ENCODE measurements at places on chromosomes 11 and 22.

DNA sequence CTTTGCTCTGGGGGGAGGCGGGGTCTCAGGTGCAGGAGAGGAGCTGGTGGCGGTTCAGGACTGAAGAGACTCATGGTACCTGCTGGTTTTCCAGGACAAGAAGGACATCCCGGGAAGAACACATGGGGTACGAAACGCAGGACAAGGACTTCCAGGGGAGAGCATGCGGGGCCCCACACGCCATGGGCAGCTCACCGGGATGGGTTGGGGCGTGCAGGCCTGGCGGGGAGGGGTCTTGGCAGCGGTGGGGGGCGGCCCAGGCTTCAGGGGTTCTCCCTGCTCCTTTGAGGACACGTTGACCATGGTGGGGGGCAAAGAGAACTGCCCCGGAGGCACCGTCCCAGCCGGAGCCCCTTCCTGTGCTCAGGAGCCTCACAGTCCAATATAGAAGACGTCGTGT is 673.2 kb downstream of the BRD1 start:
- no peak for DNase-seq

DNA sequence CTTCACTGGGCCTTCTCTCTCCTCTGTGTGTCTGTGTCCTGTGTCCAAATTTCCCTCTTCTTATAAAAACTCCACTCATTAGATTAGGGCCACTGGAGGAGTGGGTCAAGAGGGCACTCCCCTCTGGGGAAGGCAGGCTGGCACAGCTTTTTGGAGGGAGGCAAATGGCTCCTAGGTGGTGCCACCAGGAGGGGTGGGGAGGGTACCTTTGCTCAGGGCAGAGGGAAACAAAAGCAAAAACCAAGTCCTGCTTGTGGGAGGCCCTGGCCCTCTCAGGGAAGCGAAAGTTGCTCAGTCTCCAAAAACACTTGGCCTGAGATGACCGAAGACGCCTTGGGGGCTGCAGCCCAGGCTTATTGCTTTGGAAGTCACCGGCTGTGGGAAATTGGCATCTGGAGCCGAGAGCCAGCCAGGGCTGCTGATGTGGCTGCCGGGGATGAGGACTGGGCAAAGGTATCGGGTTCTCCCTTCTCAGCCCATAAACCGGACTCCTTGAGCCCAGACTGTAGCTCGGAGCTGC is 48.2 kb upstream of the ANO1 start:
- no peak for DNase-seq

DNA sequence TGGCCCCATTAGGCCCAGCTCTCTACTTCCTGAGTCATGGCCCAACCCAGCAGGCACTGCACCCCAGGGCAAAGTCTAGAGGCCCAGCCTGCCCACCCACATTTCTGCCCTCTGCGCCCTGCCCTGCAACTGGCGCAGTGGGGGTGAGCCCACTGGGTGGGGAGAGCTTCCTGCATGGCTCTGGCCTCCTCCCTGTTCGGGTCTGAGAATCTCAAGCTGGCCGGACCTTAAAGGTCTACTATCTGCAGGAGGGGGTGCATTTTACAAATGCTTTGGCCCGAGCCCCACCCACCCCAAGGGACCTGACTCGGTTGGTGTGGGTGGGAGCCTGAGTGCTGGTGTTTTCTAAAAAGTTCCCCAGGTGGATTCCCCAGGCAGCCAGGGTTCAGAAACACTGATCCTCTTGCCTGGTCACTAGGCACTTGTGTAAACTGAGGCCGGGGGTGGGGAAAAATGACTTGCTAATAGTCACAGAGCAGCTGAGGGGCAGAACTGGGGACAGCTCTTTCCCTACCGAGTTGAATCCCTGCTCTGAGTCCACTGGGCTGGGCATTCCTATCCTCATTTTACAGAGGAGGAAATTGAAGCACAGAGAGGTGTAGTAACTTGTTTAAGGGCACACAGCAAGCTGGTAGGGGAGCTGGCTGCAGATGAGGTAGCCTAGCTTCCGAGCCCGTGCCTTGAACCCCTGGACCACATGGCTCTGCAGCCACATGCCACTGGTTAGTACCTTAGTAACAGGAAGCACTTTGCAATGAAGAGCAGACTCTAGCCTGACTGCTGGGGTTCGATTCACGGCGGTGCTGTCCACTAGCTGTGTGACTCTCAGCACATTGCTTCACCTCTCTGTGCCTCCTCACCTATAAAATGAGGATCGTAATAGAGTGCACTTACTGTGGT is 36.3 kb downstream of the CD82 start:
- no peak for DNase-seq

- no peak for DNase-seq
These were observed 64.6 kb downstream of the KCNJ1 start for GRCh38 chr11:128802358-128802981.

DNA sequence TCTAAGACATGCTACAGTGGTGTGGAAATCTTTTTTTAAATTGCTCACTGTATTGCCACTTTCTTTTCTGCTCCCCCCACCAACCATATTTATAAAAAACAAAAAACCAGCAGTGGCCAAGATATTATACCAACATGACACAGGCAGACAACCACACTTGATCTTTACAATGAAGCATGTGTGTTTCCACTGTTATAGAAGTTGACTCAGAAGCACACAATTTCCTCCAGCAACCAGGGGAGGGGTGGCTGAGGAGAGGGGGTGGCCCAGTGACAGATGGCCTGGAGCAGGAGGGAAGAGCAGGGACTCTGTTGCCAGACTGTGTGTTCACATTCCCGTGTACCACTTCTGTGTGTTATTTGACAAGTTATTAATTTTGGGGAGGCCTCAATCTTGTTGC is 14.8 kb downstream of the CD59 start:
- no peak for DNase-seq

DNA sequence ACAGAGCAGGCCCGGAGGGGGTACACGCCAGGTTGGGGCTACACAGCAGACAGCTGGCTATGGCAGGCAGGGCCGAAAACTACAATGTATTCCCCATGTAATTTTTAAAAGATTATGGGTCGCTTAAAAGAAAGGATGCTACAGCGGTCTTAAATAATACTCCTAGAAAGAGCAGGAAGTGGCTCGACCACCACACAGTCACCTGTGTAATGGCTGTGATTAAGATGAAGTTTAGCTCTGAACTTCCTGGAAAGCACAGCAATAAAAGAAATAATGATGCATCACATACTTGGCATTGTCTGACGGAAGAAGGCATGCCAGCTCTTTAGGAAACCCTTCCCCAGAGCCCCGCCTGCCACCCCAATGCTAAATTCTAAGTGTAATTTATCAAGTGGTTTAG is 32.6 kb downstream of the WNT11 start:
- no peak for DNase-seq

GRCh38 chr22:41883400-41883799 is 31.5 kb downstream of the SHISA8 start:
- no peak for DNase-seq

DNA sequence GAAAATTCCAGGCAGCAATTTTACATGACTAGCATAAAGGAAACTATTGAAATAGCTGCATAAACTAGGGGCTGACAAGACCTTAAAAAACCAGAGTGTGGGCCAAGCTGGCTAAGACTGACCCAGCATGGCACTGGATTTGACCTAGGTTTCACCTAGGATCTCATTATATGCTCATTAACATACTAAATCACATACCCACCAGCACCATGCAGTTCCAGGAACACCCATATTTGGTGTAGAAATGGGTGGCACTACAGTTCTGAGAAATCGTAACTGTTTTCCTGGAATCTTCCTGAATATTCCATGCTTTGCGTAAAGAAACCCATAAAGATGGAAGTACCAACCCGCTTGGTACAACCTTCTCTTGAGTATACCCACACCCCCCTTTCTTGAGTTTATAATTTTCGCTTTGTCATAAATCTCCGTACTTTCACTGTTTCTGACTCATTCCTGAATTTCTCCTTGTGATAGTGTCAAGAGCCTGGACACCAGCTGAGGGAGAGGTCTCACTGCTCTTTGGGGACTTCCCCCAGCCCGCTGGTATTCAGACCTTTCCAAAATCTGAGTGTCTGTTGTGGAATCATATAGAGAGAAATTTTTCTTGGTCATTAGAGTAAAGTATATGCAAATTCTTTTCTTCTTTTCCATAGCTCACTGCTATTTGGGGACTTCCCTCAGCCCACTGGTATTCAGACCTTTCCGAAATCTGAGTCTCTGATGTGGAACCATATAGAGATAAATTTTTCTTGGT is 55.1 kb downstream of the MTMR3 start:
- no peak for DNase-seq

DNA sequence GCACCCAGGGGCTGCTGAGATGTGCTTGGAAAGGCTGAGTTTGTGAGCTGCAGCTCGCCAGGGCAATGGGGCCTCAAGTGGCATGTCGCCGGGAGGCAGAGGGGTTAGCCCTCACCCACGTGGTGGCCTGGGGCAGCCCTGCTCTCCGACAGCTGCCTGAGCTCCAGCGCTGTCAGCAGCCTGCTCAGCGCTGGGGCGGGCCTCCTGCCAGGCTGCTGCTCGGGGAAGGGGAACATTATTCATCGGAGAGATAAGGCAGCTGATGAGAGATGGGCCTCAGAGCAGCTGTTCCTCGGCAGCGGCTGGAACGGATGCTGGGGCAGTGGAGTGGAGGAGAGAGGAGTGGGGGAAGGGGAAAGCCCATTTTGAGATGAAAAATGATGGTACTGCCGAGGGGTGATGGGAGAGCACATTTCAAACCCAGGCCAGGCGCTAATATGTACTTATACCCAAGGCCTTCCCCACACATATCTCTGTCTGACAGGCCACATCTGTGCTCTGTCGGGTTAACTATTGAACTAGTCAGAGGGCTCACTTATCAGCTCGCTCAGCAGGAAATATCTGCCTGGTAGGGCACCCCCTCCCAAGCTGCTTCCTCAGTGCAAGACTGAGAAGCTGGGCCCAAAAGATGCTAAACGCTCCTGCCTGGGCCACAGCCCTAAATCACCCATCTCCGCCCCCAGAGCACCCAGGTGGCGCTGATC is 79.5 kb downstream of the TIMP3 start:
- no peak for DNase-seq

GRCh38 chr11:44928816-44929215 is 21.9 kb downstream of the TP53I11 start:
- no peak for DNase-seq

- DNase-seq: no peak
These were observed 741.0 kb downstream of the BRD1 start for GRCh38 chr22:49086606-49087157.

DNA sequence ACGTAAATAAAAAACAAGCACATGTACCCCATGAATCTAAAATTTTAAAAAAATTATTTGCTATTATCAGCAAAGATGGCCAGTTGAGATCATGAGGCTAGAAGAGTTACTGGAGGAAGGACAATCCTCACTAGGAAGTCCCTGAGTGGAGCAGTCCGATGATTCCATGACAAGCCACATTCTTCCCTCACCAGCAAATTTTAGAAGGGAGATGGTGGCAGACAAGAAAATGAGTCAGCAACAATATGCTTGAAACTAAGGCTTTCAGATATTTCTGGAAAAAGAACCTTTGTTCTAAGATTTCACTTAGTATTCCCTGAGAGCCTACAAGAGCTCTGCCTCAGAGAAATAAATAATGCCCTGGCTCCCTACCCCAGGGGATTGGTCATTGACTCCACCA is 34.9 kb downstream of the P4HA3 start:
- no peak for DNase-seq

- DNase-seq: no peak
These were observed 48.4 kb downstream of the SFI1 start for GRCh38 chr22:31544481-31545480.

GRCh38 chr11:119567688-119568582 is 145.0 kb upstream of the THY1 start:
- no peak for DNase-seq

DNA sequence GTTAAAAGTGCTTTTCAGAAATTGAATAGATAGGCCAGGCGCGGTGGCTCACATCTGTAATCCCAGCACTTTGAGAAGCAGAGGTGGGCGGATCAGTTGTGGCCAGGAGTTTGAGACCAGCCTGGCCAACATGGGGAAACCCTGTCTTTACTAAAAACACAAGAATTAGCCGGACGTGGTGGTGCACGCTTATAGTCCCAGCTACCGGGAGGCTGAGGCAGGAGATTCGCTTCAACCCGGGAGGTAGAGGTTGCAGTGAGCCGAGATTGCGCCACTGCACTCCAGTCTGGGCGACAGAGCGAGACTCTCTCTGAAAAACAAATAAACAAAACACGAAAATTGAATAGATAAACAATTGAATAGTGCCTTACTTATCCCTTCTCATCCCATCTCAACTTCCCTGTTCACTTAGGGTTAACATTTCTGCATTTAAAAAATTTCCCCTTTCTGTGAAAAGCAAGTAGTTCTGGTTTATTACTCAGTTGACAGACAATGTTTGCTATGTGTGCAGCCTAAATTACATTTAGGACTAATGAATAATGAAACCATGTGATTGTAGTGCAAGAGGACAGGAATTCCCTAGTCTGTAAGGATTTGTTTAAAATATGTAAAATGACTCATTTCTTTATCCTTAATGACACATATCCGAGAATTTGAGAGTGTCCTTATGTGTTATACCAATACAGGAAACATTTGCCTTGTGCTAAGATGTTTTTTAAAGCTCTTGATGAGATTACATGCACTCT is 6.0 kb downstream of the RNF169 start:
- no peak for DNase-seq

GRCh38 chr11:134712228-134713145 is 300.4 kb upstream of the B3GAT1 start:
- DNase-seq: no peak

DNA sequence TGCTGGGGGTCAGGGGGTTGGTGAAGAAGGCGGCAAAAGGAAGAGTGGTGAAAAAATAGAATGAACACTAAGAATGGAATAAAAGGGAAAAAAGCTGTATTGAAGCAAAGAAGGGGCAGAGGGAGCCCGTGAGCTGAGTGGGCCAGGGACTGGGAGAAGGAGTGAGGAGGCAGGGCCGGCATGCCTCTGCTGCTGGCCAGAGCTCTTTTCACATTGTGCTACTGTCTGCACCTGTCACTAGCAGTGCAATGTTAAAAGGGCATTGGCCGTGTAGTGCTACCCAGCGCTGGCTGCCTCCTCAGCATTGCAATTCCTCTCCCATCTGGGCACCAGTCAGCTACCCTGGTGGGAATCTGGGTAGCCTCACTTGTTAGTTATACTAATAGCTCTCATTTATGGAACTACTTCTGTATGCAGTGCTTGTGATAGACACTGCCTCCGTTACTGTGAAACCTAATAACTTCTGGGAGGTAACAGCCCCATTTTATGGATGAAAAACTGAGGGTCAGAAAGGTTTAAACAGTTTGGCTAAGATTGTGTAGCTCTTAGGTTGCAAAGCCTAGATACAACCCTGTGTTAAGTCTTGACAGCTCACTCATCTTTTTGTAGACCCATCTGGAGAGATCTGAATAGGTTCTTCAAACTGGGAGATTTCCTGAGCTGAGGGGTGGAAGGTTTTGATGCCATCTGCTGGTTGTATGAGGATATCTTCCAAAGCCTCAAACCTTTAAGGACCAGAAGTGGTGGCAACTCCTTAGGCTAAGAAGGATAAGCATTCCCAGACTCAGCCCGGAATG is 8.5 kb downstream of the YPEL4 start:
- DNase-seq: no peak

- DNase-seq: no peak
These were observed 53.8 kb downstream of the SWAP70 start for GRCh38 chr11:9717719-9718118.

All from stimulated activated CD8-positive, alpha-beta memory T cell treated with anti-CD3 and anti-CD28 coated beads, Interleukin-15, amount 100 ng/mL, for 4 hours (primary cell).